Upper lobe of left lung (tissue), 6 donors: ENCODE measurements at places on chromosomes 2 and 18. TPM values are rescaled to one million over a fixed set of nuclear protein-coding genes. Genes with fewer than 3 reads are reported as not detected.

SCTR gene
- total RNA-seq = 38.8 TPM

EPAS1 gene
- total RNA-seq = 567 TPM

SERPINB5 gene
- total RNA-seq = not detected

RPRM gene
- 0.60 TPM for total RNA-seq

FAM237A gene
- not detected for total RNA-seq

KIF1A gene
- 0.15 TPM for total RNA-seq

FBXO11 gene
- 30.5 TPM for total RNA-seq

PAIP2B gene
- total RNA-seq = 7.1 TPM

FOXI3 gene
- not detected for total RNA-seq
